Right lobe of liver (tissue), 6 donors: ENCODE measurements at places on chromosomes 16 and 17. TPM values are rescaled to one million over a fixed set of nuclear protein-coding genes. Genes with fewer than 3 reads are reported as not detected.

PLXDC1 gene
- total RNA-seq, result 1.6 TPM

CSF3 gene
- not detected for total RNA-seq

NSMCE1 gene
- 26.3 TPM for total RNA-seq

CBX4 gene
- 12.8 TPM for total RNA-seq

KRTAP16-1 gene
- total RNA-seq, result not detected

MYH3 gene
- total RNA-seq, result 2.6 TPM

IL21R gene
- total RNA-seq, result 0.09 TPM

FBXO39 gene
- 0.35 TPM for total RNA-seq

CXCL16 gene
- total RNA-seq, result 38.3 TPM

GRCh38 chr17:42103221-42103954 is 5.1 kb upstream of the ZNF385C start:
- no peak for DNase-seq

DNA sequence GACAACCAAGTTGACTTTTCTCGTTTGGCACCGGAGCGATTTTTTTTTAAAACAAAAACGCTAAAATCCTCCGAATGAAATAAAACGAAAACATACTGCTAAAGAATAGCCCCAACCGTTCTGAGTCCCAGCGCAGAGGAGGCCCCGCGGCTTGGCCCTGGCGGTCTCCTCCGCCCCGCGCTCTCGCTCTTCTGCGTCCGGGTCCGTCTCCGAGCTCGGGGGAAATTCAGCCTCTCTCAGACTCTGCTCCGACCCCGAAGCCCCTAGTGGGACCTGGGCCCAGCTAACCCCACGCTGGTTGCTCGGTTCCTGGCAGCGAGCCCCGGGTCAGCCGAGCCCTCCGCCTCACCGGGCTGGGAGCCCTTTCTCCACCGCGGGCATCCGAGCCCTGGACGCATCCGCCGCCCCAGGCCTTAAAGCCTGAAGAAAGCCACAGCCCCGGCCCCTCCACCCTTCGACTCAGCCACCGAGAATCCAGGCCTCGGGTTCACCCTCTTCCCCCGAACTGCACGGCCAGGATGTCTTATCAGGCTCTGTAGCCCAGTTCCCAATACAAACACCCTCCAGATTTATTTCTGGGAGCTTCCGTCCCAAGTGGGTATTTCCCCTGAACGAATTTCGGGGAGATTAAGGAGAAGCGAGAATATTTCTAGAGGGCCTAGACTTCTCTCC is 1.2 kb downstream of the TBX2 start:
- no peak for DNase-seq

- peak; percentile 6 for DNase-seq
Observed at GRCh38 chr17:19387921-19388521, 1.0 kb upstream of the MFAP4 start.

DNA sequence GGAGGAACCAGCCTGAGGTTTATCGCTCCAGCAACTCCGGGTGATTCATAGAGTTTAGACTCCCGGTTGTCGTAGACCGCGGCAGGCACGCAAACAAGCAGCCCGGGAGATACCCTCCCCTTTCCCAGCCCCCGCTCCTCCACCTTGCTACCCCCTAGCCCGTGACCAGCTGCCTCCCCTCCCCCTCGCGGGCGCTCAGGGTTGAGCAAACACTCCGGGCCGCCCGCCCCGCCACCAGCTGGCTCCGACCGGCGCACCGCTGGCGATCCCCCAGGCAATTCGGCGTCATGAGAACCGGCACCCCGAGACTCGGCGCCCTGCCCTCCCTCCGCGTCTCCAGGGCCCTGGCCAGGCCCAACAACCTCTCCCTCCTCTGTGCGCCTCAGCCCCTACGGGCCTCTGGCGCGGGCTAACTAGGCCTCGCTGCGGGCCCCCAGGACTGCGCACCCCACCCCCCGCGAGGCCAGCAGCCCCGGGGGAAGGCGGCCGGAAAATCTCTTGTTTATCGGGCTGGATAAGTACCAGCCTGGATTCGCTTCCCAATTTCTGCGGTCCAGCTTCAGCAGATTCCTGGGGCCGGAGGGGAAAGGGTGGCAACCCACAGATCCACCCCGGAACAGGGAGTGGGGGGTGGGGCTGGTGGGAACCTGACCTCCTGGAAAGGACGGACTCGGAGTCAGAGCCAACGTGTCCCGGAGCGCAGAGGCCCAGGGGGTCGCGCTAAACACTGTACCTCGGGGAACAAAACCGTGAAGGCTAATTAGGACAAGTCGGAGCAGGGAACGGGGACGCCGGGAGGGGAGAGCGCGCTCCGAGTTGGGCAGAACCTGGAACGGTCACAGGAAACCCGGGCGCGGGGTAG is 951 bp upstream of the GPRC5C start:
- DNase-seq, result peak; percentile 96

GRCh38 chr17:58083491-58084316 is 485 bp downstream of the DYNLL2 start:
- peak; percentile 76 for DNase-seq

DNA sequence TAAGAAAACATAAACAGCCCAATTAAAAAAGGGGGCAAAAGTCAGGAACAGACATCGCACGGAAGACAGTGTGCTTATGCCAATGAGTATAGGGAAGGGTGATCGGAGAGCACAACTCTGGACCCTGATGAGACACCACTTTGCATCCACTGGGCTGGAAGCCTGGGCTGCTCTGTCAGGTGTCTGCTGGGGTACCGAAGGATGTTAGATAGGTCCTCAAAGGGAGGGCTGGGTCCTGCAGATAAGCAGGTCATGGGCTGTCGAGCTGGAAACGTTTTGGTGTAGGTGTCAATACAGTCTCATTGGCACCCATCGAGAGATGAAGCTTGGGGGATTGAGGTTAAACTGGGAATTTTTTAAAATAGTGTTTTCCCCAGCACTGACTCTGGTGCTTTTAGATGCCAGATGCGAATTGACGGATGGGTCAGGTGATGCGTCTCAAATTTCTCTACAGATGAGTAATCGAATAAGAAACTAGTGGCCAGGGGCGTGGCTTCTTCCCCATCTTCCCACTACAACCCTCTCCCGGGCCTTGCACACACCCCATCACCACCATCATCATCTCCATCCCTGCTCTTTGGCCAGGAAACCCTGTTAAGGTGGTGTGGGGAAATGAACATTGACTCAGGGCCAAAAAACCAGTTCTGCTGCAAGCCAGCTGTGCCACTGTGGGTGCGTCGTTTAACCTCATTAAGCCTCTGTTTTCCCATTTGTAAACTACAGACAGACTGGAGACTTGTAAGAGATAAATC is 47.8 kb upstream of the IRF8 start:
- DNase-seq, result no peak

DNA sequence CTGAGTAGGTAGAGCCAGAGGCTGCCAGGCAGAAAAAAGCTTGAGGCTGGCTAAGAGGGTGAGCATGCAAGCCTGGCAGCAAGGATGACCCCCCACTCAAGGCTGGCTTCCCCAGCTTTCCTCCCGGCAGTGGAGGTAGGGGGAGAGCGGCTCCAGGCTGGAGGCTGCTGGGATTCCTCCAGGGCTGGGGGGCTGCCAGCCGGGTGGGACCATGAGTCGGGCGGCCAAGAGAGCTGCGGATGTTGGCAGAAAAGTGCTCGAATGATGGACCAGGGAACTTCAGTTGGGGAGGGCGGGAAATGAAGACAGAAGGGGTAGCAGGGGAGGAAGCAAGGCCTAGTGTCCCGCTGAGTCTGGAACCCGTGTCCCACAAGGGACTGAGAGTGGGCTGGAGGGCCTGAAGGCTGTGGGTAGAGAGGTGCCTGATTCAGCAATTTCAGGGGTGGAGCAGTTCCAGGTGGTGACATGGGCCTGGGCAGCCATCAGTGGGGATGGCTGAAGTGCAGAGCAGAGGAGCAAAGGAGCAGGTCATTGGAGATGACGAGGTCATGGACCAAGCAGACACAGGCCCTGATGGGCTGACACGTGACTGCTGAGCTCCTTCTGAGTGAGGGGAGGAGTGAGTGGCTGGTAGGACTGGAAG is 20.3 kb downstream of the HSD11B2 start:
- DNase-seq, result no peak

DNA sequence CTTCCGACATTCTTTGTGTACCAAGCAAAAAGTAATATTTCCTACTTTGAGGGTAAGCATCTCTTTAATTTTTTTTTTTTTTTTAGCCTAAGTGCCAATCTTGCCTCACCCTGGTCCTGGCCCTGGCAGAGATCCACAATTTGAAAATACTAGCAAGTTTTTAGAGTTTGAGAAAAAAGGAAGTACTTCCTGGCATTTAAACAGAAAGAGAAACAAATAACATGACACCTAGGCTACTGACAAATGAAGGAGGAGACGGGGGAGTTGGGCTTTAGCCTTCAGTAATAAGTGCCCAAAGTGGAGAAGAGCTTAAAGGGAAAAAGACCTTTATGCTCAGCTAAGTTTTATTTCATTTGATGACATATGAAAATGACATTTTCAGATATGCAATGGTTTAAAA is 92.8 kb downstream of the HS3ST3A1 start:
- DNase-seq, result no peak

DNA sequence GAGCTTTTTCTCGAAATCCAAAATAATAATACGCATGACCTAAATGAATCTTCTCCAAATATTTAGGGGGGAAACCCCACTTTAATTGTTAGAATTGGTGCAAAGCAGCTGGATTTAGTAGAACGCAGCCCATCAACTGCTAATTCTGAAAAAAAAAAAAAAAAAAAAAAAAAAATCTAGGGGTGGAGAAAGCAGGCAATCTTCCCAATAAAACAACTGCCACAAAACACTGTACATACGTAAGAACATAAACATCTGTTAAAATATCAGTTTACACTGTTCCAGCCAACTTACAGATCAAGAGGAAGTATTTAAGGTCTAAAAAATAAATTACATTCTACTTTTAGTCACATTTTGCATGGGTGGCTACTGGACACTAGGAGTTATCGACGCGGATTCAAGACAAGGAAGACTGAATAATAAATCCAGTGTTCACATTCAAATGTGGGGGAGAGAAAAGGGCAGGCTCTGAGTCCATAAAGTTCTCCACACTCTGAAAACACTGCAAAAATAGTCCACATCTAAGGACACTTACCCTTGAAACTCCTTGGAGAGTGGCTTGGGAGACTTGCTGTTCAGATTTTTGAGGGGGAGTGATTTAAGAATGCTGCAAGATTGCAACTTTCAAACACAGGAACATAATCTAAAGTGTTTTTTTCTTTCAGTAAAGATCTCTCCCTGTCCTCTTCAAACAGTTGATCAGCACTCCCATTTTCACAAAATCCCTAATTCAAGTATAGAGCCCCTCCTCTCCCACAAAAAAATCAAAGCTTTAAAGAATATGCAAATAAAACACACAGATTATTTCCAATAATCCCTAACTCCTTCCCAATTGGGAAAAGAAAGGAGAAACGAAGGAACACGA is 1.3 kb downstream of the APPBP2 start:
- DNase-seq, result no peak

GRCh38 chr16:66511602-66512271 is 38.2 kb downstream of the TK2 start:
- peak; percentile 64 for DNase-seq

DNA sequence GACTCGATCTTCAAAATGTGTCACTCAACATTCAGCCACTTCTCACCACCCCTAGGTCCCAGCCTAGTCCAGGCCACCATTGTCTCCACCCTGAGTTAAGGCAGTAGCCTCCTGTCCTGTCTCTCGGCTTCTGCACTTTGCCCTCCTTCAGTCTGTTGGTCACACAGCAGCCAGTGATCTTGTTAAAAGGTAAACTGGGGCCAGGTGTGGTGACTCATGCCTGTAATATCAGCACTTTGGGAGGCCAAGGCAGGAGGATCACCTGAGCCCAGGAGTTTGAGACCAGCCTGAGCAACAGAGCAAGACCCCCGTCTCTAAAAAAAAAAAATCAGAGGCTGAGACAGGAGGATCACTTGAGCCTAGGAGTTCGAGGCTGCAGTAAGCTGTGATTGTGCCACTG is 25.8 kb downstream of the WWP2 start:
- DNase-seq, result no peak

DNA sequence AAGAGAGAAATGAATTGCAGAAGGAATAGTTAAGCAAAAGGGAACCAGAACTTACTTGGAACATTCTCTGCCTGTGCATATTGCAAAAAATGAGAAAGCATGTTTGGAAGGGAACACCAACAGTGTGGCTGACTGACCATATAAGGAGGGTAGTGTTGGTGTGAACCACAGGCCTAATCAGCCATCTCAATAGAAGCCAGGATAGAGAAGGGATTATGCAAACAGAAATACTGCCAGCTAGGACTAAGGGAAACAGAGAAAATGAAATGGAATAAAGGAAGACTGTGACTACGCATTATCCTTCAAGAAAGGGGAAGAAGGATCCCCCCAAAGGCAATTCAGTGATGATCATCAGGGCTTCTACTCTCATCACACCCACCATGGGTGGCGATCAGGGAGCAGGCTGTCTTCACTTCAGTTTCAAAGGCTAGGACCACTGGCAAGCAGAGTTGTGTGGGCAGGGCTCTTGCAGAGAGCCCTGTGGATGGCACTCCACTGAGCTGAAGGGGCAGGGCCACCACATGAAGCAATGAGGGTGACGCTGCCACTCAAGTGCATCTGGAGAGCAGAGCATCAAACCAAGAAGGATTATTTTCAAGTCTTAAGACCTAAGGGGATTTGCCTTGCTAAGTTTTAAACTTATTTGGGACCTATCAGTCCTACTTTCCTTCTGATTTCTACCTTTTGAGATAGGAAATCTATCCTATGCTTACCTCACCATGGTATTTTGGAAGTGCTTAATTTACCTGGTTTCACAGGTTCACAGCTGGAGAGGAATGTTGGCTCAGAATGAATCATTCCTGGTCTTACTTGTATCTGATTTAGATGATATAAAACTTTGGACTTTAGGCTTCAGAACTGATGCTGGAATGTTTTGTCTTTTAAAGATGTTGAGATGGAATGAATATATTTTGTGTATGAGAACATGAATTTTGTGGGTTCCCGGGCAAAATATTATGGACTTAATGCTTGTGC is 140.5 kb downstream of the SSH2 start:
- no peak for DNase-seq

GRCh38 chr17:20189979-20190378 is 180.8 kb downstream of the SPECC1 start:
- no peak for DNase-seq

- DNase-seq, result no peak
Observed at GRCh38 chr16:3576211-3576610, 992 bp downstream of the NLRC3 start.
